ENCODE measurements at places on chromosomes 7 and 10.

GRCh38 chr7:46143421-46143820 is 222.3 kb upstream of the IGFBP3 start:
- no peak overlapping the region for H3K27ac ChIP-seq
- H3K4me1 ChIP-seq = no peaks in the 10 kb centered on the region
- H3K27me3 ChIP-seq = no peaks in the 10 kb centered on the region
- H3K4me3 ChIP-seq = no peak overlapping the region
- no peaks in the 10 kb centered on the region for H3K36me3 ChIP-seq

GRCh38 chr10:14487488-14487883 is 156.8 kb upstream of the FRMD4A start:
- no peak overlapping the region for H3K27ac ChIP-seq
- DNase-seq = no peak
- no peaks in the 10 kb centered on the region for H3K36me3 ChIP-seq
- no peaks in the 10 kb centered on the region for H3K27me3 ChIP-seq
- H3K4me1 ChIP-seq = no peaks in the 10 kb centered on the region
- H3K4me3 ChIP-seq = no peak overlapping the region

GRCh38 chr7:29386196-29386765 is 177.4 kb upstream of the PRR15 start:
- no peaks in the 10 kb centered on the region for H3K27me3 ChIP-seq
- no peak overlapping the region for H3K27ac ChIP-seq
- H3K4me1 ChIP-seq = no peaks in the 10 kb centered on the region
- no peak for DNase-seq
- no peaks in the 10 kb centered on the region for H3K36me3 ChIP-seq

DNA sequence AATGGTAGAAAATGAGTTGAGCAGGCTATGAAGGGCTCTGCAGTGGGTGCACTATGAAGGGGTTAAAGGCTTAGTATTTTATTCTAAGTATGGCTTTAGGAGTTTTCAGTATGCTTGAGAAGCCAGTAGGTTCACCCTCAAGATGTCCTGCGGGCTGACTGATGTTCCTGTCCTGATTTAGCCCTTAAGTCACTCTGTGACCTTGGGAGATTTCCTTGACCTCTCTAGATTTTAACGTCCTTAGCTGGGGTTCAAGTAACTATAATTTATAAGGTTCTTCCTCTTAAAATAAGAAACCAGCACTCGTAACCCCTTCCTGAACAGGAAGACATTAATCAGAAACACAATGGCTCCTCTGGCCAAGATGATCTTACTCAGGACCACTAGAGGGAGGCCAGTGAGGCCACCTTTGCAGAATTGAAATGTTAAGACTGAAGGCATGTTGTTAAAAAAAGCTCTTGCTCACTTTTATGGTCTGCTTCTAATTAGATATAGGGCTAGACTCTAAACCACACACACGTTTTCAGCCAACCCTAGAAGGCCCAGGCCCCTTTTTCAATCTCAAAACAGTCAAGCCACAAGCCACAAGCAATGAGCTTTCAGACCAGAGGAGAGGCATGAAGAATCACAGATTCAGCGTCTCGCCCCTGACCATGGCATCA is 41.9 kb downstream of the CDK1 start:
- no peak overlapping the region for H3K4me3 ChIP-seq
- no peak for DNase-seq
- H3K27ac ChIP-seq = no peak overlapping the region
- H3K27me3 ChIP-seq = no peaks in the 10 kb centered on the region
- H3K4me1 ChIP-seq = no peaks in the 10 kb centered on the region

DNA sequence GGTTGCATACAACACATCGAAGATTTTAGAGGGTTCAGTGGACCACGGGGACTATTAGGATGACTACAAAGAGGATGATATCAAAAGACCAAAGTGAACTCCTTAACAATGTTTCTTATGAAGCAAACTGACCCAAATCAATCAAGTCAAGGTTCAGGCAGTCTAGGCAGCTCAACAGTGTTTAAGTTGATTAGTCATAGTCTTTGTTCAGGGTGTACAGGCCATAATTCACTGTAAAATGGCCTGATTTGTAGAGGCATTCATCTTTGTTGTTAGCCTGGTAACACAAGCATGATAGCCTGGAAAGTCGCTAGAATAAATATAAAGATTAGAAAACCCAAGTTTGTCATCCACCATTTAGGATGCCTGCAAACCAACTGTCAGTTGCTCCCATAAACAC is 32.6 kb downstream of the ANTXRL start:
- no peak overlapping the region for H3K27ac ChIP-seq
- no peaks in the 10 kb centered on the region for H3K27me3 ChIP-seq
- no peaks in the 10 kb centered on the region for H3K36me3 ChIP-seq
- no peak for DNase-seq
- H3K4me3 ChIP-seq = no peak overlapping the region

DNA sequence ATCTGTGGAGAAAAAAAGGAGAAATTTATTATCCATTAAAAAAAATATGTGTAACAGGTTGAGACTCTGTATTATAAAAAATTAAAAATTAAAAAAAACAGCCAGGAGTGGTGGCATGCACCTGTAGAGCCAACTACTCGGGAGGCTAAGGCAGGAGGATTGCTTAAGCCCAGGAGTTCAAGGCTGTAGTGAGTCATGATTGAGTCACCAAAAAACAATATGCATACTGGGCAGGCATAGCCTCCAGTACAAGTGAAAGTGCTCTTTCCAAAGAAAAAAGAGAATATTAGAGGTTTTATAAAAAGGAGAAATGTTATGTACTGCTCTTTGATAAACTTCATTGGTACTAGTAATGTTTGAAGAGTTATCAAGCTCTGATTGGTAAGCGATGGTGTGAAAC is 647.1 kb upstream of the ZWINT start:
- no peak overlapping the region for H3K27ac ChIP-seq
- no peaks in the 10 kb centered on the region for H3K36me3 ChIP-seq
- no peak for DNase-seq
- H3K4me3 ChIP-seq = no peak overlapping the region
- no peaks in the 10 kb centered on the region for H3K27me3 ChIP-seq
- no peaks in the 10 kb centered on the region for H3K4me1 ChIP-seq

DNA sequence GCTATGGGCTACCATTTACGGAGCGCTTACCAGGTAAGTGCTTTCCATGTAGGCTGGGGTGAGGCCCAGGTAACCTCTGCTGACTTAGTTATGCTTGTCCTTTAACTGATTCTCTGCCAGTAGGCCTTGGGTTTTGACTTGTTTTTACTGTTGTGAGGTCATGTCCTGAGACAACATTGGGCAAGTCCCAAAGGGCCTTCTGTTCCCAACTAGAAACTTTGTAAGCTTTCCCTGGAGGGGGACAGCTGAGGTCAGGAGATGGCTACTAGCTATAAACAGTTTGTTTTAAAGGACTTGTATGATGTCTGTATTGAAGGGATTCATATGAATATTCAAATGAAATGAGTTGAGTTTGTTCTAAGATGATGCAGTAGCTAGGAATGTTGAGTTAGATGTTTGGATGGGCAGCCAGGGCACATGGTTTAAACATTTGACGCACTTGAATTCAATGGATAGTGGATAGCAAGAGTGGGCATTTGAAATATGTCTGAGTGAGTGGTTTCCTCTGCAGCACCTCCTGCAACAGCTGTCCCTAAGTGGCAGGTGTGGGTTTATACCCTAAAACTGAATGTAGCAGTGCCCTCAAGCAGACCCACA is 10.0 kb upstream of the SGPL1 start:
- no peak overlapping the region for H3K4me3 ChIP-seq
- H3K4me1 ChIP-seq = no peaks in the 10 kb centered on the region
- H3K27ac ChIP-seq = no peak overlapping the region

GRCh38 chr10:95273393-95274312 is 17.1 kb downstream of the PDLIM1 start:
- H3K27ac ChIP-seq = no peak overlapping the region
- H3K4me3 ChIP-seq = no peak overlapping the region
- no peaks in the 10 kb centered on the region for H3K27me3 ChIP-seq

- H3K36me3 ChIP-seq = no peaks in the 10 kb centered on the region
- H3K27me3 ChIP-seq = peaks cover 5% of the 10 kb centered on the region
- H3K27ac ChIP-seq = peak overlapping the region; percentile 29
- H3K4me3 ChIP-seq = no peak overlapping the region
Observed at GRCh38 chr10:125154529-125154928, 5.8 kb downstream of the CTBP2 start.

DNA sequence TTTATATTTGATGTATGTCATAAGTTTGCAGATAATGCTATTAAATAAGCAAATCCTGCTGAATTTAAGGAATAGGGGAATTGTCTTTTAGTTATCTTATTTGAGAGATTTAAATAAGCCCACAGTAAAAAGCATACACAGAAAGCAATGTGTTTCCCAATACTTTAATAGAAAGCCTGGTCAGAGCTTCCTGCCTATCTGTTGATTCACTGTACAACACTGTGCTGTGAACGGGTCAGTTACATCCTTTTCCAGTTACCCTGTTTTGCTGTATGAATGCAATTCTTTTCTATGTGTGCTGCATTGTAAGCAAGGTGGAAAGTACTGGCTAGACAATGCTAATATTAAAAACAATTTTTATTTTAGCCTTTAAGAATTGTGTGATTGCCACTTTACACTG is 81.2 kb downstream of the ANKRD7 start:
- H3K36me3 ChIP-seq = no peaks in the 10 kb centered on the region
- no peaks in the 10 kb centered on the region for H3K27me3 ChIP-seq
- no peak overlapping the region for H3K4me3 ChIP-seq
- no peak overlapping the region for H3K27ac ChIP-seq

DNA sequence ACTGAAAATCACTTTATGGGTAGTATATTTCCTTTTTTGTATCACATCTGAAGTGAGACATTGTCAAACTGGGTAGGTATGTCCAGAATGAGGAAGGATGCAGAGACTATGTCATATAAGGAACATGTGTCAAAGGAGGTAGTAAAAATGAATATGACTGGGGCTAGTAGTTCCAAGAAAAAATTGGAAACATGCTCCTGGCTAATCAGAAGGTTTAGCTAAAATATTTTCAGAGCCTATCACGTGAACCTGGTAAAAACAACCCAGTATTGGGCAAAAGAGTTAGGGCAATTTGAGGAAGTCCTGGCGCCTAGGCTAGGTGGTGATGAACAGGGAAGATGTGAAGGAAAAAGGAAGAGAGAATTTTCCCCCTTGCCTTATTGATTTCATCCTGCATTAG is 26.4 kb downstream of the ENTPD1 start:
- no peaks in the 10 kb centered on the region for H3K4me1 ChIP-seq
- no peak overlapping the region for H3K4me3 ChIP-seq
- DNase-seq = no peak
- H3K27ac ChIP-seq = no peak overlapping the region
- no peaks in the 10 kb centered on the region for H3K27me3 ChIP-seq
- H3K36me3 ChIP-seq = no peaks in the 10 kb centered on the region

DNA sequence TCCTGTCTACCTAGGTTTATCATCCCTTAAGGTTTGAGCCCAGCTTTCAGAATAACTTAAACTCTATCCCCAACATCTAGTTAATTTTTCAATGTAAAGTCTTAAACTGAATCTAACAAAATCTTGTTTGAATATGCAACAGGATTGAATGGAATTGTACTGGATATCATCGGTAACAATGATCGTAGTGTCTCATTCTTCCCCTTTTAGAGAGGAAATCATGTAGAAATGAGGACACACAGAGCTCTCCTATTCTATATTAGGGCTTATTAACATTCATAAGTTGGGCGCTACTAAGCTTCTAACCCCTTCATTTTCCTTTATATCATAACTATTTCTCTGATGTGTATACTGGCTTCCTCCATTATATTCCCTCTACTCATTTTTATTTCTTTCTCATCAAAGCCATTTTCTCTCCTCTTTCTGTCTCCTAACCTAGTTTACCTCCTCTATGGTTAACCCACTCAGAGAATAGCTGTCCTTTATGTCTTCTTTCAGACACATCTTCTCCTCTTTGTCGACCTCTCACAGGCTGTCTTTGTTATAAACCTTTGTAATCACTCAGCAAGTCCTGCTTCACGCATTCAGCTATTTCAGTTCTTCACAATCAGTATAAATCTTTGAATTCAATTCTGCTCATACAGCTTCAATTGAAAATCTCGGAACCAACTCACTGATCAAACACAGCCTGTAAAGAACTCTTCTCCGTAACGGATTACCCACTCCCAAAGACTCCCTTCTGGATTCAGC is 1019.0 kb upstream of the C7orf33 start:
- H3K4me3 ChIP-seq = no peak overlapping the region
- H3K27ac ChIP-seq = no peak overlapping the region
- no peaks in the 10 kb centered on the region for H3K27me3 ChIP-seq
- no peak for DNase-seq
- H3K36me3 ChIP-seq = no peaks in the 10 kb centered on the region

GRCh38 chr10:33302208-33302829 is 32.1 kb downstream of the NRP1 start:
- H3K27me3 ChIP-seq = no peaks in the 10 kb centered on the region
- H3K4me1 ChIP-seq = peaks cover 5% of the 10 kb centered on the region
- H3K27ac ChIP-seq = no peak overlapping the region

DNA sequence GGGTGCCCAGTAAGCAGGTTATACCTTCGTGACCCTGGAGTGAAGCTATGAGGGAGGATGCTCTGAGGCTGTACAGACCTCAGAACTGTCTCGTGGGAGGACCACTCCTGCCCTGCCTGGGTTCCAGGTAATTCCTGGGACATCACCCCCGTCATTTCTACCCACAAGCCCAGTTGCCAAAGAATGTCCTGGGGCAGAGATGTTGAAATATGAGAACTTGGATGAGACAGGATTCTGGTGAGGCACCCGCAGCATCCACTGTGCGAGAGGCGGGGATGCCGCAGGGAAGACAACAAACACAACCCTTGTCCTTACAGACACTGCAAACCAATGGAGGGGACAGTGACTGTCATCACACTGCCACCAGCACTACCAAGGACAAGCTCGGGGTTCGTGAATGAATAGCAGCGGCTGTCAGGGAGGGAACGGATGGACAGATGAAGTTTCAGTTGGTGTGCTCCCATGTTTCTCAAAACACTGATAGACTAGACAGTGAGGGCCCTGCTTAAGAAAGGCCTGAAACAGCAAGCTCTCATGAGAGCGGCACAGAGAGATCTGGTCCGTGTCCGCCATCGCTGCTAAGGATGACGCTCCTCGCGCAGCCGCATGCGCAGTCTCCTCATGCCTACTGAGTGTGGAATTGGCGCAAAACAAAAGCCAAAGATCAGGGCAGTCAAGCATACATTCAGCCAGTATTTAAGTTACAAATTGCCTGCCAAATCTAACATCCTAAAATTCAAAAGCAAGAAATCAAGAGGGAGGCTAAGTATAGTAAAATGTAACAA is 82.0 kb upstream of the RHEB start:
- H3K27ac ChIP-seq = no peak overlapping the region
- no peaks in the 10 kb centered on the region for H3K36me3 ChIP-seq
- H3K4me3 ChIP-seq = no peak overlapping the region
- H3K27me3 ChIP-seq = no peaks in the 10 kb centered on the region
- no peaks in the 10 kb centered on the region for H3K4me1 ChIP-seq

DNA sequence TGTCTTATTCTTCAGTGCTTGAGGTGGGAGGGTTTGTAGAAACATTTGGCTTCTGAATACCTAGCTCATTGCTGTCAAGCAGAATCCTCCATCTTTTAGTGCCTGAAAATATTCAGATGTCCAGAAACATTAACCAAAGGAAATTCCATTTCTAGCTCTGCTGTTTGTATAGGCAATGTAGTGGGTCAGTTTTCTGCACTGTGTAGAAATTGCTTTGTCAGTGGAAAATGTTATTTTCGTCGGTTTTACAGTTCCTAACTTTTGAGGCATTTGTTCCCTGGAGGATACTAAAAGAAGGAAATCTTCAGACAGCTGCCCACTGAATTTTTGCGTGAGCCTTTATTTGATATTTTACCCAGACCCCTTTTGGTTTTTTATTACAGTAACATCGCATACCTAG is 143.4 kb downstream of the TPST1 start:
- no peak overlapping the region for H3K4me3 ChIP-seq
- H3K27ac ChIP-seq = no peak overlapping the region
- no peaks in the 10 kb centered on the region for H3K36me3 ChIP-seq
- H3K27me3 ChIP-seq = no peaks in the 10 kb centered on the region
- H3K4me1 ChIP-seq = no peaks in the 10 kb centered on the region
